ENCODE measurements at places on chromosomes 11 and 22. TPM values are rescaled to one million over a fixed set of nuclear protein-coding genes. Genes with fewer than 3 reads are reported as not detected.

- H3K4me1 ChIP-seq = peaks cover 35% of the 10 kb centered on the region
- H3K4me3 ChIP-seq = no peak overlapping the region
- no peak overlapping the region for H3K27ac ChIP-seq
- no peaks in the 10 kb centered on the region for H3K36me3 ChIP-seq
Measured at GRCh38 chr11:43577566-43578264, 102.8 kb upstream of the HSD17B12 start.

The OR52H1 gene
- total RNA-seq = not detected

DNA sequence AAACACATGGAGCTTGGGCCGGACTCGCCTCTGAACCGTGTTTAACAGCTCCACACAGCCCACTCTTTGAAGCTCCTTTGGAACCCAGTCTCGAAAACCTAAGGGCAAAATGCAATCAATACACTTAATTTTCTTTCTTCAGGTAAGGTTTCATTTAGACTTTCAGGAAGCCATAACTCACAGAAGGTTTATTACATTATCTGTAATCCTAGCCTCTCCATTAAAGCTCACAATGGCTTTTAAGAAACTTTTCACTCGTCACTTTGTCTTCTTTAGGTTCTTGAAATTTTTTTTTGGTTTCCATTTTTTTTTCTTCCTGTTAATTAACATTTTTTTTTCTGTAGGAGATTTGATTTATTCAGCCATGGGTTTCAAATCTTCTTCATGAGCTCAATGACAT lies 91.3 kb downstream of the ARL14EP start:
- no peaks in the 10 kb centered on the region for H3K27me3 ChIP-seq
- no peak for DNase-seq
- no peak overlapping the region for H3K4me3 ChIP-seq

- H3K4me3 ChIP-seq = no peak overlapping the region
- DNase-seq = peak; percentile 59
- no peaks in the 10 kb centered on the region for H3K4me1 ChIP-seq
- H3K27ac ChIP-seq = no peak overlapping the region
- H3K27me3 ChIP-seq = peaks cover 3% of the 10 kb centered on the region
Measured at GRCh38 chr11:119474682-119475596, 52.0 kb upstream of the THY1 start.

DNA sequence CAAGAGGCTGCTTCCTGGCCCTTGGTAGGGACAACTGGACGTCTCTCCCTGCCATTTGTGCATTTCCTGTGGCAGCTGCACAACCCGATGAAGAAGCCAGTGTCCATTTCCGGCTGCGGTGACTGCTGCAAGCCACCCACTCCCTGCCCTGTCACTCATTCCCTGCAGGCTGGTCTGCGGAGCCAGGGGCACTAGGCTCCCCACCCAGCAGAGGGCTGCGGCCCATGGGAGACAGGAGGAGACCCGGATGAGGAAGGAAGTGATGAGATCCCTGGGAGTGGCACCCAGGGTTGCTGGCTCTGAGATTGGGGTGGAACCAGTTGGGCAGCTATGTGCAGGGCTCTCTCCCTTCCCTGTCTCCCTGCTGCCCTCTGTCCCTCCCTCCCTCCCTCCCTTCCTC lies 10.0 kb upstream of the MYRF start:
- H3K27me3 ChIP-seq = no peaks in the 10 kb centered on the region
- no peaks in the 10 kb centered on the region for H3K36me3 ChIP-seq
- H3K4me1 ChIP-seq = no peaks in the 10 kb centered on the region
- no peak overlapping the region for H3K4me3 ChIP-seq
- H3K27ac ChIP-seq = no peak overlapping the region

GRCh38 chr11:6565325-6565724 lies 38.1 kb downstream of the RRP8 start:
- peaks cover 3% of the 10 kb centered on the region for H3K36me3 ChIP-seq
- H3K4me3 ChIP-seq = no peak overlapping the region
- no peaks in the 10 kb centered on the region for H3K27me3 ChIP-seq
- DNase-seq = no peak
- H3K27ac ChIP-seq = no peak overlapping the region

The PANX3 gene
- total RNA-seq = not detected

GRCh38 chr11:45436118-45436517 lies 150.0 kb upstream of the SYT13 start:
- H3K27ac ChIP-seq = no peak overlapping the region
- peaks cover 6% of the 10 kb centered on the region for H3K27me3 ChIP-seq
- no peaks in the 10 kb centered on the region for H3K36me3 ChIP-seq
- H3K4me1 ChIP-seq = no peaks in the 10 kb centered on the region

GRCh38 chr11:81342966-81343365 lies 1390.7 kb downstream of the FAM181B start:
- DNase-seq = no peak
- H3K4me1 ChIP-seq = no peaks in the 10 kb centered on the region
- H3K27ac ChIP-seq = no peak overlapping the region
- no peak overlapping the region for H3K4me3 ChIP-seq
- no peaks in the 10 kb centered on the region for H3K36me3 ChIP-seq
- no peaks in the 10 kb centered on the region for H3K27me3 ChIP-seq

All from activated CD4-positive, alpha-beta T cell treated with anti-CD3 and anti-CD28 coated beads, Interleukin-2, amount 10 ng/mL, durations not matched to agents 7 days and 5 days (primary cell).